Mesenchymal stem cell (in vitro differentiated cells and primary cell): ENCODE measurements at places on chromosomes 4 and X.

GRCh38 chr4:165476214-165477098 is 97.6 kb downstream of the CPE start:
- DNase-seq: peak; percentile 55

GRCh38 chrX:42546800-42547199 is 231.2 kb downstream of the PPP1R2C start:
- DNase-seq: no peak

GRCh38 chr4:68498413-68499007 is 51.2 kb downstream of the TMPRSS11E start:
- peak; percentile 73 for DNase-seq

GRCh38 chr4:107069049-107069448 is 32.9 kb upstream of the DKK2 start:
- no peak for DNase-seq

DNA sequence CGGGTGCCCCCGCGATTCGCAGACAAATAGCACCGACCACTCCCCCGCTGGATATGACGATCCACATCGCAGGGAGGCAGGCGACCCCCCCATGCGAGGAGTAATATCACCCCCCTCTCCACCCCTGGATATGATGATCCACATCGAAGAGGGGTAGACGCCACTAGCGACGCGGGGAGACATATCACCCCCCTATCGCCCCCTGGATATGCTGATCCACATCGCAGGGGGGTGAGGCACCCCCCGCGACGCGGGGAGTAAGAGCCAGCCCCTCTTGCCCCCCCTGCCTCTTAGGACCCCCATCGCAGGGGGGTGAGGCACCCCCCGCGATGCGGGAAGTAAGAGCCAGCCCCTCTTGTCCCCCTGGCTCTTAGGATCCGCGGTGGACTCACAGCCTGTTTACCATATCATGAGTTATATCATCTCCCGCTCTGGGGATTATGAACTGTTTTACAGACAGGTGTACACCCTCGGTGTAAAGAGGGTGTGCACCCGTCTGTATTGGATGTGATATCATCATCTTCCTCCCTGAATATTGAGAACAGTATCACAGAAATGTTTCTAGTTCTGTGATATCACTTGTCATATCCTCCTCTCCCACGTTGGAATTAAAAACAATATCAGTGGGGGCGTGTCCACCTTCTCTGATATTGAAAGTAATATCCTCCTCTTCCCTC is 22.7 kb upstream of the DRD5 start:
- DNase-seq: no peak

DNA sequence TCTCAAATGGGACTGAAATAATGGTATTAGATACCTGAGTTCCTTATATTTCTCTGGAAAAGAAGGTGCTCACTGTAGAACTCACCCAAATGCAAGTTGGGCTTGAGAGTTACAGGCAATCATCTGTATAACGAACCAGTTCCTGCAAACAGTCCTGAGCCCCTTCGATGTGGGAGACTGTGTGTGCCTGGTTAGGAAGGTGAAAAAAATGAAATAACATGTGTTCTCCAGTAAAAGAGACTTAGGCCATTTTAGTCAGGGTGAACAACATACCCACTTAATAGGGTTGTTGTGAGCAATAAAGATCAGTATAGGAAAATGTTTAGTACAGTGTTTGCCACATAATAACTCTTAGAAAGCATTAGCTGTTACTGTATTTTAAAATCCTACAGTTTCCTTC is 23.4 kb downstream of the STIM2 start:
- DNase-seq: no peak

DNA sequence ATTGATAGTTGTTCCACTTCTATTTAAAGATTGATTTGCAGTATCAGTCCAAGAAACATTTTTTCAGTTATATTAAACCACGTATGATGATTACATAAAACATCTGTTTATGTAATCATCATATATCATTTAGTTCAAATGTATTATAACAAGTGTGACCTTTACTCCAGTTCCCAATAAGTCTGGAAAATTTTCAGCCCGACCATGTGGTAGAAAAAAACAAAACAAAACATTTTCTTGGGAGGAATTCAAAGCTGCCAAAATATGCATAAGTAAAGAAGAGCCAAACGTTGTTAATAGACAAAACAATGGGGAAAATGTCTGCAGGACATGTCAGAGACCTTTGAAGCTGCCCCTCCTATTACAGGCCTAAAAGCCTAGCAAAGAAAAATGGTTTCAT is 709.1 kb downstream of the FAT4 start:
- DNase-seq: no peak

DNA sequence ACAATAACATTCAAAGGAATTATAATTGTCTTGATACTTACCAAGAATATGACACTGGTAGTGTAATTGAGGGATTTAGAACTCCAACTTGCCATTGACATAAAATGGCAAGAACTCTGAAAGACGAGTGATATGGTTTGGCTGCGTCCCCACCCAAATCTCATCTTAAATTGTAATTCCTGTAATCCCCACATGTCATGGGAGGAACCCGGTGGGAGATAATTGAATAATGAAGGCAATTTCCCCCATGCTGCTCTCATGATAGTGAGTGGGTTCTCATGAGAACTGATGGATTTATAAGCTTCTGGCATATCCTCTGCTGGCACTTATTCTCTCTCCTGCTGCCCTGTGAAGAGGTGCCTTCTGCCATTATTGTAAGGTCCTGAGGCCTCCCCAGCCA is 1536.4 kb downstream of the TECRL start:
- DNase-seq: no peak

DNA sequence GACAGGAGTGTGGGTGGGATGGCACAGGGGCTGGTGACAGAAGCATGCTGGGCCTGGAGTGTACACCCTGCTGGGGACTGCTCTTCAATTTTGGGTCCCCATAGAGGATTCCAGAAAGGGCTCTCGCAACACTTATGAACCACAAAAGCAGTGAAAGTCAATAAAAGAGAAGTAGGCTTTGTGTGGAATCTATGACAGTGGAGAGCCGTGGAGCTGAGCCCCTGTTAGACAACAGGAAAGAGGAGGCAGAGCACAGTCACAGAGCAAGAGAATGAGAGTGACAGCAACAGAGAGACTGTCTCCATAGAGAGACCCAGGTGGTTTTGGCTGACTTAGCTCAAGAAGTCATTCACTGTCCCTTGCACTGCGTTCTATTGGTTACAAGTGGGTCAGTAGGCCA is 135.1 kb upstream of the ATP6AP2 start:
- no peak for DNase-seq
